ENCODE measurements at places on chromosomes 2 and 18. TPM values are rescaled to one million over a fixed set of nuclear protein-coding genes. Genes with fewer than 3 reads are reported as not detected.

The IL37 gene
- total RNA-seq: not detected

The HOXD1 gene
- not detected for total RNA-seq

The TUBA4B gene
- not detected for total RNA-seq

The NTSR2 gene
- not detected for total RNA-seq

The DSC2 gene
- total RNA-seq: 0.23 TPM

The ST8SIA3 gene
- not detected for total RNA-seq

The RMDN2 gene
- 3.8 TPM for total RNA-seq

The XRCC5 gene
- 191 TPM for total RNA-seq

The POTEE gene
- total RNA-seq: under 0.01 TPM

The FOXD4L1 gene
- total RNA-seq: 0.12 TPM

The DYNAP gene
- not detected for total RNA-seq

Data from smooth muscle cell of the coronary artery (primary cell).